Smooth muscle cell of trachea (primary cell): ENCODE measurements at places on chromosomes 7 and 10. TPM values are rescaled to one million over a fixed set of nuclear protein-coding genes. Genes with fewer than 3 reads are reported as not detected.

The PNLIP gene
- total RNA-seq, result not detected in 2 replicates

The PDE1C gene
- 0.29 and 0.50 TPM in 2 replicates for total RNA-seq

The PDZD7 gene
- total RNA-seq, result 1.6 and 2.5 TPM in 2 replicates

The SAMD9L gene
- total RNA-seq, result 17.3 and 21.0 TPM in 2 replicates

The GDF2 gene
- total RNA-seq, result not detected in 2 replicates
